DMS 273 treated with DMSO at 0.1 percent for 48 hours (cell line): ENCODE measurements at places on chromosomes 3 and 15.

DNA sequence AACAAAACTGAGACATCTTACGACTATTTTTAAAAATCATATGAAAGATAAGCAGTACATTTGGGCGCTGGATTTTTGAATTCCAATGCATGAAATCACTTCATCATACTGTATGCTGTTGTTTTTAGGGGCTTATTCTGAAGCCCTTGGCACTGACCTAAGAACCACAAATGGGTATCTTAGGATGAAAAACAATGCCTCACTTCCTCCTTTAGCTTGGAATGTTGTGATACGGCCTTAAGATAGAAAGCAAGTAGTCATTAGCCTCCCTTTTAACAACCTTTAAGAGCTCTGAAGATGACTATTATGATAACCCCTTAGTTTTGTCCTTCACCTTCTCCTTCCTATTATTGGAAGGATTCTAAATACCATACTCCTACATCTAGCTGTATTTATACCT is 289.8 kb downstream of the ARPP21 start:
- no peak for DNase-seq

DNA sequence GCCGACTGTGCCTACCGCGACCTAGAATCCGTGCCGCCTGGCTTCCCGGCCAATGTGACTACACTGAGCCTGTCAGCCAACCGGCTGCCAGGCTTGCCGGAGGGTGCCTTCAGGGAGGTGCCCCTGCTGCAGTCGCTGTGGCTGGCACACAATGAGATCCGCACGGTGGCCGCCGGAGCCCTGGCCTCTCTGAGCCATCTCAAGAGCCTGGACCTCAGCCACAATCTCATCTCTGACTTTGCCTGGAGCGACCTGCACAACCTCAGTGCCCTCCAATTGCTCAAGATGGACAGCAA is 1.4 kb downstream of the ISLR start:
- DNase-seq: no peak

- no peak for DNase-seq
Observed at GRCh38 chr3:147015334-147015733, 391.0 kb downstream of the ZIC4 start.

DNA sequence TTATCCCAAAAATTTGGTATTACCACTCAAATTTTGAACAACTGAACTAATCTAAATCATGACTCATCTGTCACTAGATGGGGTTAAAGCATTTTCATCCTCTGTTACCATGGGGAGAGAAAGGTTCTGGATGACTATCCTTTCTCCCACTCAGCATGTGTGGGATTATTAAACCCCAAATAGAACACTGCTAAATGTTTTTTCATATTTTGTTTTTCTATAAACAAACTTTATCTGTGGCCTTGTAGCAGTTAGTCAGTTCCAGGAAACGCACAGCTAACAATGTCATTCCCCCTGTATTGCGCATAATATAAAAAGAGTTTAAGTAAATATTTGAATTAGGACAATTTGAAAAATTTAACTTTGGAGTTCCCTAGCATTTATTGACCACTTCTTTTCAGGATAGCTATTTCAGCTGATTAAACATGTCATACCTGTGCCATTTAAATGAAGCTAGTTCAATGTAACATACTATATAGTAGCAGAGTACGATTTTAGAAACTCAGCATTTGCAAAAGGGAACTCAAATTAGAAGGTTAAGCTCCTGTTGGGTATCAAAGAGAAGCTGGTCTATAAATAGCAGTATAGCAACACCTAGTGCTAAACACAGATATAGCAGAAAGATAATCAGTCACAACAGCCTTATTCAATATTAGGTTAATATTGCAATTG is 9.2 kb upstream of the TMEM212 start:
- peak; percentile 59 for DNase-seq

GRCh38 chr15:101118615-101119014 is 133.2 kb downstream of the CHSY1 start:
- no peak for DNase-seq

DNA sequence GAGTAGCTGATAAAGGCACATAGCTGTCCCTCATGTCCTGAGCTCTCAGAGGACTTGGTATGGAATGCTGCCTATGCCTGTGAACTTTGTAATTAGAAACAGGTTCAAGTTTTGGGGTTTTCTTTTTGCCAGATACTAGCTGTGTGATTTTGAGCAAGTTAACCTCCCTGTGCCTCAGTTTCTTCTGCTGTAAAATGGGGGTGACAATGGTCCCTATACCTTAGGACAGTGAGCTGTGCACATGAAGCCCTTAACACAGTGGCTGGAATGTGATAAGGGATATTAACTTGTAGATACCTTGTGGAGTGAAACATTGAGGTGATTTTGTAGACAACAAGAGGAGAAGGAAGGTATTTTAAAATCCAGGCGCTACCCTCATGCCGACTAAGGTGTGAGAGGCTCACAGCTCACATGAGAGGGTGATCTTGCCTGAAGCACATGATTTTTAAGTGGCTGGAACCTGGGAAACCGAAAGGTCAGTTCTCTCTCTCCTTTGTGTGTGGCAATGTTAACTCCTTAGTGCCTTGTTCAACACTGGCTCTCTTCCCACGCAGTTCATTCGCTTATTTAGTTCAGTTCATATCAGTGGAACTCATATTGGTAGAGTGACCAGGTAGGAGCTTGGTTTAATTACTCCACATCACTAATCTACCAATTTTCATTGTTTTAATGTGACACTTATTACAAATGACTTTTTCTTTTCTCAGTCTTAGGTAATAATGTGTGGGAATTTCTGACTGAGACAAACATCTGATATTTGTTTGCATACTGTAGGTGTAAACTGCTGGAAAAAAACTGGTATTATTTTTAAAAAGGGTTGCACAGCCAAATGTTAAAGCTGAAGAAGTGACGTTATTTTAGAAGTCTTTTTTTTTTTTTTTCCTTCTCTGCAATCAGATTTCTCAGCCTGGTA is 236.2 kb downstream of the ITPR1 start:
- DNase-seq: no peak
